ENCODE measurements at places on chromosomes 16 and 17. TPM values are rescaled to one million over a fixed set of nuclear protein-coding genes. Genes with fewer than 3 reads are reported as not detected.
A peak's percentile ranks its signal among the peaks of the same experiment; 100 is the strongest.

DNA sequence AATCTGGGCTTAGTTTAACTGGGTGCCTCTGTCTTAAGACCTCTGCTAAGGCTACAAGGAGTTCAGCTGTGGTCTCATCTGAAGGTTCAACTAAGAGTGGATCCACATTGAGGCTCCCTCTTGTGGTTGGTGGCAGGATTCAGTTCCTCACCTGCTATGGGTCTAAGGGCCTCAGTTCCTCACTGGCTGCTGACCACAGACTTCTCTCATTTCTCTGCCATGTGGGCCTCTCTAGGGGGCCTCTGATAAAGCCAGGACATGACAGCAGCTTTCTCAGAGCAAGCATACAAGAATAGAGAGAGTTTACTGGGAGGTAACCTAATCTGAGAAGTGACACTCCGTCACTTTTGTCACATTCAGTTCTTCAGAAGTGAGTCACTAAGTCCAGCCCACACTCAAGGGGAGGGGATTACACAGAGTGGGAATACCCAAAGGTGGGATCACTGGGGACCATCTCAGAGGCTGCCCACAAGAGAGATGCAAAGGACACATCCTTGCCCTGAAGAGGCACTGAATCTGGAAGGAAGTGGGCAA, 19.2 kb upstream of the ABAT start:
- no peak for DNase-seq

- DNase-seq, result no peak
Observed at GRCh38 chr17:55420776-55421178, 858 bp downstream of the MMD start.

- no peak for DNase-seq
Observed at GRCh38 chr17:27158382-27158781, 135.5 kb upstream of the WSB1 start.

DNA sequence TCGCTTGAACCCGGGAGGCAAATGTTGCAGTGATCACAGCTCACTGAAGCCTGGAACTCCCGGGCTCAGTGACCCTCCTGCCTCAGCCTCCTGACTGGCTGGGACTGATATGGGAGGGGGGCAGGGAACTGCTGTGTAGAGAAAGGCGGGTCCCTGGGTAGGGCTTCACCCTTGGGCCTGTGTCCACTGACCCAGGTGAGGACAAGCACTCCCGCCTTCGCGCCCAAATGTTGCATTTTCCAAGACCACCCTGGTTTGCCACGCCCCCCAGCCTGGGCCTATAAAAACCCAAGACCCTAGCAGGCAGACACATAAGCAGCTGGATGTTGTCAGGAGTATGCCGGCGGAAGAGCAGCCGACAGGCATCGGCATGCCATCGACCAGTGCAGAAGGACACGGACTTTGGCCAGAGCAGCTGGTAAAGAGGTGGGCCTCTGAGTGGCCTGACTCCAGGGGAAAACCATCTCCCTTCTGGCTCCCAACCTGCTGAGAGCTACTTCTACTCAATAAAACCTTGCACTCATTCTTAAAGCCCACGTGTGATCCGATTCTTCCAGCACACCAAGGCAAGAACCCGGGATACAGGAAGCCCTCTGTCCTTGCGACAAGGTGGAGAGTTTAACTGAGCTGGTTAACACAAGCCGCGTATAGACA, 19.1 kb downstream of the SMYD4 start:
- no peak for DNase-seq

DNA sequence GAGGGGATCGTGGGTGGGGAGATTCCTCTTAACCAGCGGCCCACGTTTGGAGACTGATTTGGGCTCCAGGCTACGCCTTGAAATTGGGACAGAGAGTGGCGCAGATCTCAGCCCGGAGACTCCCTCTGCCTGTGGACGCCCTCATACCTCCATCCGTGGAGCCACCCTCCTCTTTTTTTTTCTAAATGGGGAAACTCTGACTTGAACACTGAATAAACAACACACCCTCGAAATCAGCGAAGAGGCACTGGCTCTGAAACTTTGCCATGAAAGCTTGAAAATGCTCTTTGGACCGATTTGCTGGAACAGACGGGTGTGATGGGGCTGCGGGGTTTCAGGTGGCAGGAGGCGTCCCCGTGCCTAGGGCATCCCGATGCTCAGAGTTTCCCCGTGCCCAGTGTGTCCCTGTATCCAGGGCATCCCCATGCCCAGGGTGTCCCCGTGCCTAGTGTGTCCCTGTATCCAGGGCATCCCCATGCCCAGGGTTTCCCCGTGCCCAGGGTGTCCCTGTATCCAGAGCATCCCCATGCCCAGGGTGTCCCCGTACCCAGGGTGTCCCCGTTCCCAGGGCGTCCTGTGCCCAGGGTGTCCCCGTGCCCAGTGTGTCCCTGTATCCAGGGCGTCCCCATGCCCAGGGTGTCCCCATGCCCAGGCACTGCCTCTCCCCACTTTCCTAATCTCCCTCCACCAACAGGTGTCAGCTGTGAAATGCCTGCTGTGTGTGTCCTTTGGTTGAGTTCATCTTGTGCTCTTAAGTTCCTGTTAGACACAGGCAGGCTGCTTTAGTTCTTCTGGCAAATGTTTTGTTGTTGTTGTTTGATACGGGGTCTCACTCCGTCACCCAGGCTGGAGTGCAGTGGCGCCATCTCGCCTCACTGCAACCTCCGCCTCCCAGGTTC, 187.0 kb downstream of the SEC14L1 start:
- no peak for DNase-seq

- no peak for DNase-seq
Observed at GRCh38 chr17:79845601-79845949, 6.3 kb upstream of the CBX4 start.

GRCh38 chr16:49338611-49339265, 34.9 kb upstream of the C16orf78 start:
- no peak for DNase-seq

DNA sequence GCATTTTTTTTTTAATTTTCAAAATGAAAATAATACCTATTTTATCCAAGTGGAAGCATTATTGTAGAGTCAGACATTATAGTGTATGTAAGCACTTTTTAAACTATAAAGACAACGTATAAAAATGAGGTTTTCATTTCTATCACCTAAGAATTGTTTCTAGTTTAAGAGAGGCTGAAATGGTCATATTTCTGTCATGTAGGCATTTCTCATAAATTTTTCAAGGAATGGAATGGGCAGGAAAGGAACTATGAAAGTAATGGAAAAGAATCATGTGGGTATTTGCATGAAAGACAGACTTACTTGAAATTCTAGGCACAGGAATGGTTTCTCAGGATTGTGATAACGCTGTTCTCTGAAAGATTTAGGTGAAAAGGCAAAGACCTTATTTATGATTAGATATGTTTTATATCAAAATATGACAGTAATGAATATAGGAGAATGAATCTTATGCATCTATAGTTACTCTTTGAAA, 67.4 kb downstream of the PPM1E start:
- no peak for DNase-seq

- DNase-seq, result no peak
Observed at GRCh38 chr17:11495613-11496012, 102.7 kb upstream of the DNAH9 start.

DNA sequence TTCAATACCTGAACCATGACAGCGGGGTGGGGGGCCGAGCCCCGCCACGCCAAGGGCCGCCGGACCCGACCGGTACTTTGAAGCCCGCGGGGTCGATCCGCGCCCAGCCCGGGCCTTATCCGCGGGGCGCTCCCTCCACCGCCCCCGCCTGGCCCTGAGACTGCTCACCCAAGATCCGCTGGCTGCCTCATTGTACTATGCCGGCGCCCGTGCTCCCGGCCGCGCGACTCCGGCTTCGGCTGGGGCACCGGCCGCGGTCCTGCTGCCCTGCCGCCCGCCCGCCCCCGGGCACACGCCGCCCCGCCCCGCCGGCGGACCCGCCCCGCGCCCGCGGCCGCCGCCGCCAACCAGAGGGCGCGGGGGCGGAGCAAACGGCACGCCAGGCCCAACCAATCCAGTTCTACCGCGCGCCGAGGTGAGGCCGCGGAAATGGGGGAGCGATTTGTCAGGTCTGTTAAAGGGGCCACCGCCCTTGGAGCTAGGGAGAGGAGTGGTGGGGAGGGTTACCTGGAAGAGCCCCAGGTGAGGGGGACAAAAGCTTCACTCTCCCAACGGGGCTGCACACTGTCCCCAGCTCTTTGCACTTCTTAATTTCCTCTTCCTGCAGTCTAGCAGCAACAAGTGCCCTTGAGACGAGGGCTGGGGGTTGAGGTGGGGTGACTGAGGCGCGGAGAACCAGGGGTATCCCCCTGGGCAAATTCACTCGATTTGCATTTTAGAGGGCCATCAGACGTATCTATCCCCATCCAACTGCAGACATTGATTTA, at the start of gene TEX2:
TSS of gene TEX2 (minus strand) at position 261 of the 767 bp plus-strand sequence. CDS start 49,043 bp downstream, outside the sequence.
- DNase-seq, result peak; percentile 73

GRCh38 chr17:6498901-6499540, 54.8 kb downstream of the PIMREG start:
- DNase-seq, result no peak

- no peak for DNase-seq
Observed at GRCh38 chr17:83010206-83011200, 68.9 kb upstream of the METRNL start.

- DNase-seq, result no peak
Observed at GRCh38 chr16:28610595-28611191, 849 bp upstream of the SULT1A1 start.

DNA sequence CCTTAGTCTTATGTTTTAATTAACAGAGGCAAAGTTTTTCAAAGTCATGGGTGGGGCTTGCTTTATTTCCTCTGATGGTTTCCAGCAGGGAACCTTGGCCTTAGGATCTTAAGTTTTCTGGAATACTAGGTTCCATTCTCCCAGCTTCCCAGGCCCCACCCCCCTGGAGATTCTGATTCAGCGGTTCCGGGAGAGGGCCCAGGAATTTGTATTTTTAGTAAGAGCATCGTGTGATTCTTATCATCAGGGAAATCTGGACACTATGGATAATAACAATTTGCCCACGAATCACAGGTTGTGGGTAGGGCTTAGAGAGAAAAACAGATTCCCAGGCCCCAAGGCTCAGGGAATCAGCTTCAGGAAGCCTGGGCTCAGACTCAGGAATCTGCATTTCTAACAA, 263.6 kb downstream of the NTN1 start:
- no peak for DNase-seq

GRCh38 chr16:14362774-14363371, 267.2 kb downstream of the PARN start:
- DNase-seq, result no peak

- DNase-seq, result no peak
Observed at GRCh38 chr17:48985436-48986245, 11.5 kb upstream of the IGF2BP1 start.

- no peak for DNase-seq
Observed at GRCh38 chr17:7466639-7467341, 12.6 kb downstream of the ZBTB4 start.

GRCh38 chr17:37720989-37721388, 23.9 kb downstream of the HNF1B start:
- DNase-seq, result no peak

DNA sequence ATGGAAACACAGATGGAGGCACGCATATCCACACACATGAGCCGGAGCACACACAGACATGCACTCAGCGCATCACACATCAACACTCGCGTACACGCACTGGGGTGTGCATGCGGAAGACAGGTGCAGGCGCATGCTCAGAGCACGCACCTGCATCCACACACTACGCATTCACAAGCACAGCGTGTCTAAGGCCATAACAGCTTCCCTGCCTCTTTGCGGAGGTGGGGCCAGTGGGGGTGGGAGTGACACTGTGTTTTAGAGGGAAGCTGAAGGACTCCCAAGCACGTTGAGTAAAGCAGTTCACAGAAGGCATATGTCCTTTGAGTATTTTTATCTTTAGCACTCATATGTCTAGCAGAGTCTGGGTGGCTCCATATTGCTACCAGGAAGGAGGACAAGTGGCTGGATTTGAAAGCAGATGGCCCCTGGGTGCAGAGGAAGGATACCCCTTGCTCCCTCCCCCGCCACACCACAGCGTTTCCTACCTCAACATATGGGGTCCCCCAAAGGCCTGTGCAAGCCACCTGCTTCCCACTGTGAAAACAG, 68.6 kb upstream of the TOB1 start:
- no peak for DNase-seq

GRCh38 chr17:2800367-2800766, 4.1 kb downstream of the RAP1GAP2 start:
- no peak for DNase-seq

DNA sequence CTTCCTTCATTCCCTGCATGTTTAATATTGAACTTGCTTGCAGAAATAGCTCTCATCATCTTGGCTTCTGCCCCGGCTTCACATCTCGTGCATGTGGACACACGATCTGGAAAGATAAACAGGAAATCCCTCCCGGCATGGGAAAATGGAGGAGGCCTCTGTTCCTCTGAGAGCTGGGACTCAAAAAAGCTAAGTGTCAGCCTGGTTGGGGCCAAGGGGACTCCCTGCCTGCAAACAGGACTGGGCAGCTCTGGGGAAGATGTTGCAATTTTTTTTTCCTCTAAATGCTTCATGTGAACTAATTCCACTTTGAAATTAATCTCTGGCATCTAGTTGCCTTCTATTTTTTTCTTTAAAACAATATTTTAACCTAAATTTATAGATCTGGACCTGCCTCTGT, 24.8 kb downstream of the ITPRIPL2 start:
- DNase-seq, result no peak

GRCh38 chr17:40608061-40608581, 39.5 kb downstream of the SMARCE1 start:
- no peak for DNase-seq

DNA sequence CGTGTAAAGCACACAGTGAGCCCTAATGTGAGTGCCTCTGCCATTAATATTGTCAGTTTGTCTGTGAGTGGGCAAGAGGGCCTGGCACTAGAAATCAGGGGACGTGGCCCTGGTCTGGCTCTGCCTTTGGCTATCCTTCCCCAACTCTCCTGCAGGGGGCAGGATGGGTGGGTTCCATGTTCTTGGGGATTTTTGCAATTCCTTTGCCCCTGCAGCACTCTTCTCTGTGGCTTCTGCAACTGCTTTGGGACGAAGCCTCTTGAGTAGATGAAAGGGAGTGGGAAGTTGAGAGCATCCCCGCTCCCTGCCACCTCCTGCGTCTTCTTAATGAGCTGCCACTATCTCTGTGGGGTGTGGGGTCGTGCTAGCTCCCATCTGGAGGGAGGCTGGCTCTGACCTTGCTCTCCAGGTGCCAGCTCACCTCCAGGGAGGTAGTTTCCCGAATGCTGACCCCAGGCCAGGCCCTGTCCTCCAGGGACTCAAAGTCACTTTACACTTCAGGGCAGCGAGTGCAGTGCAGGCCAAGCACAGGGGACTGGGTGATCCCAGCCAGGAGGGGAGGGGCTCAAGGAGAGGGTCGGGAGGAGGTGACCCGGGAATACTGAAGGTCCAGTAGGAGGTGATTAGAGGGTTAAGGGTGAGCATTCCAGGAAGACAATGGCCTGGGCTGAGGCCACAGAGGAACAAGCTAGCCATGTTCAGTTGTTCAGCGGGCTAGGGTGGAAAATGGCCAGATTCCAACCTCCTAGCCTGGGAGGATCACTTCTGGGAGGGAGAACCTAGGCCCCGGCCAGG, 121.0 kb upstream of the NLRP1 start:
- DNase-seq, result no peak

GRCh38 chr17:65243838-65244625, 106.9 kb downstream of the RGS9 start:
- peak; percentile 22 for DNase-seq

The HBA1 gene
- total RNA-seq, result 174 TPM

The GLOD4 gene
- total RNA-seq, result 28.7 TPM

The SAMD14 gene
- total RNA-seq, result 9.7 TPM

The CCDC200 gene
- not detected for total RNA-seq

The C16orf54 gene
- total RNA-seq, result 3.4 TPM

The RRN3 gene
- total RNA-seq, result 30.2 TPM

The KRTAP4-9 gene
- not detected for total RNA-seq

The NPIPB2 gene
- total RNA-seq, result 9.9 TPM

The ZNF624 gene
- 3.0 TPM for total RNA-seq

The FAM222B gene
- 23.4 TPM for total RNA-seq
